Activated T-helper 2 cell treated with anti-CD3 and anti-CD28 coated beads, Interferon-gamma antibody, Interleukin-2, Interleukin-4, amounts not matched to agents 10 μg/mL and 5 μg/mL and 100 μg/mL, durations not matched to agents 14 hours and 24 hours and 36 hours (primary cell): ENCODE measurements at places on chromosomes 16 and 17.

GRCh38 chr16:87951552-87952538 lies 611 bp downstream of the BANP start:
- no peak for DNase-seq

DNA sequence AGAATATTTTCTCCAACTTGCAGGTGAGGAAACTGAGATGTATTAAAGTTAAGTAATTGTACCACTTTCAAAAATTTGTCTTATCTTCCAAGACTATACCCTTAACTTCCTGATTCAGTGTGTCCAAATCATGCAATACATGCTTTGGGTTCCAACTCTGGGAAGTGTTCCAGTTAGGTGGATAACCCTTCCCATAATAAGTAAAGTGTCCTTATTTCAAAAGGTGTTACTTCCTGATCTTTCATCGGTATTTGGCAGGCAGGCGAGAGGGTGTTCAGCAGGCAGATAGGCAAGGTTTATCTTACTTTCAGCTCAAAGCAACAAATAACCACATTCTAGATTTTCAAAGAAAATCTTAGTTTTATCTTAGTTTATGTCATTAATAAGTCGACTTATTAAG lies 46.3 kb upstream of the ARHGAP44 start:
- no peak for DNase-seq

DNA sequence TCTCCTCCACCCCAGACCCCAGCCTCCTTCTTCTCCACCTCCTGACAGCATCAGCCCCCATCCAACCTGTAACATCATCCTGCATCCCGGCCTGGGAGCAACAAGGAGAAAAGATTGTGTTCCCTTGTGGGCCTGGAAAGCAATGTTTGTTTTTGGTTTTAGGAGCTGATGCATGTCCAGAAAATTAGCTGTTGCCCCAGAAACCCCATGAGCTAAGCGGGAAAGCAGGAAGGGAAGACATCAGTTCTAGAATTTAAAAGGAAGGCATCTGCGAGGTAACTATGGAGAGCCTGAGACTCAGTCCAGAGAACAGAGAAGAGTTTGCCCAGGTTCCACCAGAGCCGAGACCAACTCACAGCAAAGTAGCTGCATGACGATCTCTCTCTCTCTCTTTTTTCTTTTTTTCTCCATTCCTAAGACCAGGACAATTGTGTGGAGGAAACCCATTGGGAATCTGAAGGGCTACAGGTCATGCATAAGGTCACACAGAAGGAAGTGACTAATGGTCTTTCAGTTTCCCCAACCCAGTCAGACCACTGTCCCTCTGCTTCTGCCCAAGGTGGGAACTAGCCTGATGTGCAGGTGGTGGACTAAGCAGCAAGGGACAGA lies 124.4 kb downstream of the SLC39A11 start:
- no peak for DNase-seq

DNA sequence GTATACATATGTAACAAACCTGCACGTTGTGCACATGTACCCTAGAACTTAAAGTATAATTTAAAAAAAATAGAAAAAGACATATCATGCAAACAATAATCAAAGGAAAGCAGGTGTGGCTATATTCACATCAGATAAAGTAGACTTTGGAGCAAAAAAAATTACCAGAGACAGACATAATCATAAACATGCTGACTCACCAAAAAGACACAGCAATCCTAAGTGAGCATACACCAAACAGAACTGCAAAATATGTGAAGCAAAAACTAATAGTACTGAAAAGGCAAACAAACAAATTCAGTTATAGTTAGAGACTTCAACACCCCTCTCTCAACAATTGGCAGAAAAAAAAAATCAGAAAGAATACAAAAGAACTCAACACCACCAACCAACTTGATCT lies 29.9 kb downstream of the SHCBP1 start:
- no peak for DNase-seq

GRCh38 chr16:8887952-8888560 lies 5.9 kb downstream of the LITAFD start:
- no peak for DNase-seq
